ENCODE measurements at places on chromosomes 1 and 21.

- no peak for DNase-seq
These were observed 63.0 kb upstream of the ETS2 start for GRCh38 chr21:38742580-38743260.

DNA sequence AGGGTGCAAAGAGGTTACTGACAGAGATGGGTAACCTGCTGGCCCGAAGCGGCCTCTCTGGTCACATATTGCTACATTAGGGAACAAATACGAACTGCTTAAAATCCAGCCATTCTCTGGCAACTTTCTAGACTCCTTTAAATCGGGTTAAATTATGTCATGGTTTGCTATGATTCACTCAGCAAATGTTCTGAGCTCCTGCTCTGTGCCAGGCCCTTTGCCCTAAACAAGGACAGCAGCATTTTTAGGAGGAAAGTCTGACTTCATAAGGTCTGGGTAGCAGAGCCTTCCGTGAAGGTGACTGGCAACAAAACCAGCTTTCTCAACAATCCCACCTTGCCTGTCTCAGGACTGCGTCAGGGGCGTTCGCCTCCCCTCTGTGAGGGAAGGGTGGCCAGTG is 15.4 kb downstream of the ZP4 start:
- DNase-seq, result no peak

DNA sequence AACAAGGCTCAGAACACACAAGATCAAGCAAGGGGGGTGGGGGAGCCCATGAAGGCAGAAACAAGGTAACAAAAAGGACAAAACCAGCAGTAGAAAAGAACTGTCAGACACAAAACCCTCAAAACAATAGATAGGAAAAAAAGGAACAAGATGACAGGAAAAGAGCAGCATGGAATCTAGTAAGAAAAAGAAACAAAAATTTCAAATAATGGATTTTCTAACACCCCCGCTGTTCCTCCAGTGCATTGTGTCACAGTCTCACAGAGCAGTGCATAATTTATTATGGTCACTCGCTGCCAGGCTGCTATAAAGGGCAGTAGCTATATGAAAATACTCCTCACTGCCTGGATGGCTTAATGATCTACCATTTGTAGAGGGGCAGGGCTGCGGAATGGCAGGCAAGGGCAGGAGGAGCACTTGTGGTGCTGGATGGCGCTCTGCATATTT is 567.9 kb downstream of the DPYD start:
- DNase-seq, result no peak

- no peak for DNase-seq
These were observed 312 bp downstream of the KIAA2013 start for GRCh38 chr1:11925938-11926292.

- no peak for DNase-seq
These were observed 42.9 kb upstream of the CITED4 start for GRCh38 chr1:40905061-40905460.

GRCh38 chr1:175002910-175003517 is 3.3 kb downstream of the CACYBP start:
- DNase-seq, result no peak

GRCh38 chr1:93437976-93438605 is 9.8 kb upstream of the FNBP1L start:
- DNase-seq, result peak; percentile 22

- no peak for DNase-seq
These were observed 68.7 kb downstream of the MAP10 start for GRCh38 chr1:232873931-232874330.

- DNase-seq, result no peak
These were observed 19.0 kb downstream of the YARS1 start for GRCh38 chr1:32798191-32798590.

DNA sequence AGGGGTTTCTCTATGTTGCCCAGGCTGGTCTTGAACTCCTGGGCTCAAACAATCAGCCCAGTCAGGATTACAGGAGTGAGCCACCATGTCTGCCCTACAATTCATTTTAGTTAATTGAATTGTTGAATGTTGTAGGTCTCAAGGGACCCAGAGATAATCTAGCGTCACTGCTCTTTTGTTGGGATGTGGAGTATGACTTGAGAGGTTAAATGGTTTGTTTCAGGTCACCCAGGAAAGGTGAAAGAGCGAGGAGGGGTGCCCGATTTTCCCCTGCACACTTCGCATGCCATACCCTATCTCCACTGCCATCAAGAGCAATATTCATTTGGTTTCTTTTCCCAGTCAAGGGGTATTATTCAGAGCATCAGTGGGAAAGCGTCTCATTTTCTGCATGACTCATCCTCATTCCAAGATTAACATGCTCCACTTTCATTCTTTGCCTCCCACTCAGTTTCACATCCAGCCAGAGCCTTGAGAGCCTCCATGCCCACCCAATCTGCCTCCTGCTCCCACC is 13.1 kb upstream of the SLC30A1 start:
- DNase-seq, result no peak

GRCh38 chr1:223716302-223716862 is 4.0 kb downstream of the CAPN2 start:
- peak; percentile 43 for DNase-seq

DNA sequence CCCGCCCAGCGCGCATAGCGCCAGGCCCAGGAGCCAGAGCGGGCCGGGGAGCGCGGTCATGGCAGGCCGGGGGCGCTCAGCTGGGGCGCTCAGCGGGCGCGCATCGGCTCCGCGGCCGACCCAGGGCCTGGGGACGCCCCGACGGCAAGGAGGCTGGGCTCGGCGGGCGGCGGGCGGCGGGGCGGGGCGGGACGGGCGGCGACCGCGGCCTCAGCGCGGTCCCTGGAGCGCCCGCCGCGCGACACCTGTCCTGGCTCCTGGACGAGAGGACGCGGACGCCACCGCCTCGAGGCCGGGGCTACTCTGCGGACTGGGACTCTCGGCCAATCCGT is 273 bp downstream of the BMP8B start:
- no peak for DNase-seq

- peak; percentile 10 for DNase-seq
These were observed 129.5 kb upstream of the PRMT6 start for GRCh38 chr1:106926803-106927582.

Data from GM06990 (cell line).